Stimulated activated CD8-positive, alpha-beta memory T cell treated with anti-CD3 and anti-CD28 coated beads, Interleukin-15, amount 100 ng/mL, for 1 hour (primary cell): ENCODE measurements at places on chromosomes 11 and 22.

DNA sequence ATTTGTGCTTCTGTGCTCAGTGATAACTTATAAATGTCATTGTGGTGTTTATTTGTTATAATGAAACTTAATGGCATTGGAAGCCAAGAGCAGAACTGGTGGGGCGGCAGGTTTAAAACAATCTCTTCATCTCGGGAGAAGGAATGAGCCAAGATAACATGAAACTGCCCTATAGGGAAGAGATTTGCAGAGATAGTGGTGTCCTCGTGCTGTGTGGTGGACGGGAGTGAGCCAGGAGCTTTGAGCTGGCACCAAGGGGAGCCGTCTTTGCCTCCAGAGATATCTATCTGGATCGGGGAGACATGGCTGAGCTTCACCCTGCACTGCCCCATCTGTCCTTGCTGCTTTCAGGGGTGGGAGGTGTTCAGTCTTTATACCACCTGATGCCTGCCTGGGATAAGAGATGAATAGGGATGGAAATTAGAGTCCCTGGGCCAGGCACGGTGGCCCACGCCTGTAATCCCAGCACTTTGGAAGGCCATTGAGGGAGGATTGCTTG is 189.6 kb downstream of the ST3GAL4 start:
- DNase-seq: no peak

DNA sequence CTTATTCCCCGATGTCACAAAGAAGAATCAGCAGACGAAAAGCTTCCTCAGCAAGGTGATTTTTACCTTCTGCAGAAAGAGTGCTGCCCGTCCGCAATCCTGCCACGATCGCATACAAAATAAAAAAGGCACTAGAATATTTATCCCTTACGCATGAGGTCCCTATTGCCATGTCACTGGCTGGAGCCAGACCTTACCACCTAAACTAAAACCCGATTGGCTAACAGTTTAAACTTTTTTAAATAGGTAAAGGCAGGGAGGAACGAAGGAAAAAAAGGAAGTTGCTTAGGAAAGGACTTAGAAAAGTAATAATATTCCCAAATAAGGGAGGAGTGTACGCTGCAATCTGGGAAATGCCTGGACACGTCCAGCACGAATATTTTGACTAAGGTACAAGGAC is 21.2 kb upstream of the ALDH3B2 start:
- DNase-seq: no peak

DNA sequence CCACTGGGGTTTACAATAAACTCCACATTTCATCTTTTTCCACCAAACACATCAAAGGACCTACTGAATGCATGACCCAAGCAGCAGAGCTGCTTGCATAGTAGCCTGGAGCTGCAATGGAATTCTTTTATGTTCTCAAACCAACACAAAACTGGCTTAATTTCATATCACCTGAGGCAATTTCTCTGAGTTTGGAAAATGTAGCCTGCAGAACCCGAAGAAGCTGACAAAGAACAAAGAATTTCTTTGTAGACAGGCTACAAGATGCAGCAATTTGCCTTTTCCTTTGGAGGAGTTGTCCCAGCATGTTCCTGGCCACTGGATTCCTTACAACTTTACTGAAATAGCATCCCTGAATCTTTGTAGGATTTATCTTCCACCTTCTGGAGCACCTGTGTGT is 5.5 kb upstream of the TECTA start:
- no peak for DNase-seq

DNA sequence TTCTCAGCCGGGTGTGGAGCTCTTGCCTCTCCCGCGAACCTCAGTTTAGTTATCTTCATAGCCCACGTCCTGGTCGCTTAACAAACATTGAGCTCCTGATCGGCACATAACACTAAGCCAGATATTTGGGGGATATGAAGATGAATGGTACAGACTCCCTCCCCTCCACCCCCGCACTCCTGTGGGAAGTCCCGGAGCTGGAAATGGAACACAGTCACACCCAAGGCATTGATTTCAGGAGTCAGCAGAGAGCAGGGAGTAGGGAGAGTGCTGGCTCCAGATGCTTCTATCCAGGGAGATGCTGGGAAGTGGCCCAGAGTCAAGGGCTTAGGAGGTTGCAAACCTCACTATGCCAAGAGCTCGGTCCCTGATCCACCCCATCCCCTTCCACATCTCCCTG is 26.1 kb upstream of the CABP7 start:
- no peak for DNase-seq

GRCh38 chr22:19745155-19746101 is 15.2 kb upstream of the TBX1 start:
- DNase-seq: no peak

DNA sequence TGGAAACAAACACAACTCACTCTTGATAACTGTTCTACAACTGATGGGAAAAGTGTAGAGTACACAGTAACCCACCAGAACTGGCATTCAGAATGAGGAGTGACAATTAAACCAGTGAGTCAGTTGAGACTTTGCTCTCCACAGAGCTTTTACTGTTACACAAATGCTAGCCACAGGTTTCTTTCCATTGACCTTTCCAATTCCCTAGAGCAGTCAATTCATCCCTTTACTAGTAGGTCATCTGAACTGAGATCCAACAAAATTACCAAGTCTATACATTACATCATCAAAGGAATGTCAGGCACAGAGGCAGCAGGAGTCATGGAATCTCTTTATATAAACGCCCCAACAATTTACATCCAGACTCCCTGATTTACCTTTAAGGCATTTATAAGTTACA is 65.9 kb downstream of the PHF21A start:
- no peak for DNase-seq

DNA sequence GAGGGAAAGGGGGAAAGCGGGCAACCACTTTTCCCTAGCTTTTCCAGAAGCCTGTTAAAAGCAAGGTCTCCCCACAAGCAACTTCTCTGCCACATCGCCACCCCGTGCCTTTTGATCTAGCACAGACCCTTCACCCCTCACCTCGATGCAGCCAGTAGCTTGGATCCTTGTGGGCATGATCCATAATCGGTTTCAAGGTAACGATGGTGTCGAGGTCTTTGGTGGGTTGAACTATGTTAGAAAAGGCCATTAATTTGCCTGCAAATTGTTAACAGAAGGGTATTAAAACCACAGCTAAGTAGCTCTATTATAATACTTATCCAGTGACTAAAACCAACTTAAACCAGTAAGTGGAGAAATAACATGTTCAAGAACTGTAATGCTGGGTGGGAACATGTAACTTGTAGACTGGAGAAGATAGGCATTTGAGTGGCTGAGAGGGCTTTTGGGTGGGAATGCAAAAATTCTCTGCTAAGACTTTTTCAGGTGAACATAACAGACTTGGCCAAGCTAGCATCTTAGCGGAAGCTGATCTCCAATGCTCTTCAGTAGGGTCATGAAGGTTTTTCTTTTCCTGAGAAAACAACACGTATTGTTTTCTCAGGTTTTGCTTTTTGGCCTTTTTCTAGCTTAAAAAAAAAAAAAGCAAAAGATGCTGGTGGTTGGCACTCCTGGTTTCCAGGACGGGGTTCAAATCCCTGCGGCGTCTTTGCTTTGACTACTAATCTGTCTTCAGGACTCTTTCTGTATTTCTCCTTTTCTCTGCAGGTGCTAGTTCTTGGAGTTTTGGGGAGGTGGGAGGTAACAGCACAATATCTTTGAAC is 6.8 kb downstream of the MALAT1 start:
- DNase-seq: no peak

DNA sequence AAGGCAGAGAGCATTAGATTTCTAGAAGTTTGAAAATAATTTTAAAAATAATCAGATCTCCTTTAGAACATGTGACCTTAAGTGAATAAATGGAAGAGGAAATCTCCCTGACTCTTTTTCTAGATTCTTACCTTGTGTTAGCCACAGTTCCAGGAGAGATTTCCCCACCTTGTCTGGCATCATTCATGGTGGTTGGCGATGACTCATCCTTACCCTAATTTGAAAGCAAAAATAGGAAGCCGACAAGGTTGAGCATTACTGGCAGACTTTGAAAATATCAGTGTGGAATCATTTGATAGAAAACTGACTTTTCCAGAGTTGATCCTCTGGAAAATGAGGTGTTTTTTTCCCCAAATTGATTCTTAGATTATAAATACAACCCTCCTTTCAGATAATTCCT is 48.1 kb downstream of the CNTN5 start:
- no peak for DNase-seq

GRCh38 chr22:24189249-24190158 is 8.2 kb downstream of the SUSD2 start:
- peak; percentile 12 for DNase-seq

- no peak for DNase-seq
Observed at GRCh38 chr22:44733426-44734106, 18.8 kb upstream of the ARHGAP8 start.
